ENCODE measurements at places on chromosomes 1 and 21. TPM values are rescaled to one million over a fixed set of nuclear protein-coding genes. Genes with fewer than 3 reads are reported as not detected.

The TCEANC2 gene
- 1.3 TPM for total RNA-seq

The THEM5 gene
- total RNA-seq: not detected

The TBX19 gene
- total RNA-seq: 0.44 TPM

The FCRL5 gene
- total RNA-seq: not detected

The SLAMF7 gene
- total RNA-seq: not detected

The PROX1 gene
- under 0.01 TPM for total RNA-seq

The CCDC181 gene
- total RNA-seq: under 0.01 TPM

The DDR2 gene
- total RNA-seq: 190 TPM

The PLOD1 gene
- total RNA-seq: 369 TPM

The EVA1B gene
- total RNA-seq: 366 TPM
